ENCODE measurements at places on chromosomes 12 and 14.
A peak's percentile ranks its signal among the peaks of the same experiment; 100 is the strongest.

GRCh38 chr12:40735551-40736230 is 43.5 kb downstream of the CNTN1 start:
- DNase-seq: no peak

DNA sequence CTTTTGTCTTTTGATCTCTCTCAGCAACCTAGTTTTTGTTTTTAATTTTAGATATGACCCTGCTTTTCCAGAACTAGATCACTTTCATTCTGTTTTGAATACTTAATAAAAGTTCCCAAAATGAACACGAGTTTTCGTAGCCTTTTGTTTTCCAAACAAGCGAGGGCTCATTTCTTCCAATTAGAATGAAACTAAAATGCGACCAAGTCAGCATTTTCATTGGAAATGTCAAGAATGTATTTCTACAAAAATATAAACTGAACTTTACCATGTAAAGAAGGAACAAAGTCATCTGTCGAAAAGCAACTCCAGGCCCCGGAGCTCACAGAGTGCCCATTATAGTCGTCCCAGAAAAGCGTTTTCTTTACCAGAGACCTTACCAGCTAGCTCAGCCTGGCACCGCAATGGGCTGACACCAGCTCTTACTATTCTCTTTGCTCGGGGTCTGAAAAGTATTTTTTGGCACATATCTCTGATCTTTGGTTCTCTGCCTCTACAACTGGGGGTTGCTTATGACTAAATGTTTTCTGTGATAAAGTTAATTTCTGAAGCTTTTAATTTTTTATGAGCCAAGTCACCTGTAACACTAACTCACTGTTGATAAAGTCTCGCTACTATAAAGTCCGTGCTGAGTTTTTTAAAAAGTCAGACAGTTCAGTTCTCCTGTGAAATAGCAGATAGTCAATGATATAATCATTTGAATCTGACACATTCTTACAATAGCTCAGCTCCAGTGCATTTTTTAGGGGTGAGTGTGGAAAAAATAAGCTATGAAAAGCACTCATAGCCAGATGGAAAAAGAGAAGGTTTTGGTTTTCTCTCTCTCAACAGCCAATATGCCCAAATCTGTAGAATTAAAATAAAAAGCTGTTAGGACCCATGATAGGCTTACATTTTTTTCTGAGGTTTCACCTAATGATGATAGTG is 43.4 kb downstream of the SAMD4A start:
- no peak for DNase-seq

- peak; percentile 45 for DNase-seq
Observed at GRCh38 chr12:93979189-93979588, 169.2 kb upstream of the PLXNC1 start.

DNA sequence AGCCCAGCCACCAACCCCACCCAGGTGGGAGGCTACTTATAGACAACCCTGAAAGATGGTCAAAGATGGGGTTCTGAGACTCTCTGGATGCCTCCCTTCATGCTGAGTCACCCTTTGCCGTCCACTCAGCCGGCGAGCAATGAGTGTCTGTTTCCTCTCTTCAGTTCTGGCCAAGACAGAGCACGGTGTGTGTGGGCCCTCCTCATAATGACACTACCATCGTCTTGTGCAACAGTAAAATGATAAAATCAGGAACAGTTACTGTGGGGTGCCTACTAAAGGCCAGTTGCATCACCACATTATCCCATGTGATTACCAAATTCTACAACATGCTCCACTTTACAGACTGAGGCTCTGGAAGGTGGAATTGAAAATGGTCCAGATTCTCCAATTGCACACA is 7.0 kb upstream of the BDKRB1 start:
- no peak for DNase-seq

- peak; percentile 62 for DNase-seq
Observed at GRCh38 chr12:45725631-45726602, 3.6 kb upstream of the ARID2 start.

- DNase-seq: no peak
Observed at GRCh38 chr12:23771240-23771949, 178.1 kb downstream of the SOX5 start.

GRCh38 chr12:130212384-130212989 is 50.2 kb downstream of the FZD10 start:
- no peak for DNase-seq

DNA sequence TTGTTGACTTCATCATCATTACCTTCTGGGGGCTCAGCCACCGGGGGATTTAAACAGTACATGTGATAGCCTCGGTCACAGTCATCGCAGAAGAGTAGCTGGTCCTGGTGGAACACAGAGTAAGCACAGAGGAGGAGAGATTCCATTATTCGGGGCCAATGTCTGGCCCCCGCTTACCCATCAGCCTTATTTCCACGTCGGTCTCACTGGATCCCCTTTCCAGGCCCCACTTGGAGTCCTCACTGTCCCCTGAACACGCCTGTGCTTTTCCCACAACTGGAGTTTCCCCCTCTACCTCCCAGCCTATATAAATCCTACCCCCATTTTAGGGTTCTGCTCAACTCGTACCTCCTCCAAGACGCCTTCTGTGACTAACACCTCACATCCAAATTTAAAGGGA is 274.0 kb downstream of the DPF3 start:
- DNase-seq: no peak

DNA sequence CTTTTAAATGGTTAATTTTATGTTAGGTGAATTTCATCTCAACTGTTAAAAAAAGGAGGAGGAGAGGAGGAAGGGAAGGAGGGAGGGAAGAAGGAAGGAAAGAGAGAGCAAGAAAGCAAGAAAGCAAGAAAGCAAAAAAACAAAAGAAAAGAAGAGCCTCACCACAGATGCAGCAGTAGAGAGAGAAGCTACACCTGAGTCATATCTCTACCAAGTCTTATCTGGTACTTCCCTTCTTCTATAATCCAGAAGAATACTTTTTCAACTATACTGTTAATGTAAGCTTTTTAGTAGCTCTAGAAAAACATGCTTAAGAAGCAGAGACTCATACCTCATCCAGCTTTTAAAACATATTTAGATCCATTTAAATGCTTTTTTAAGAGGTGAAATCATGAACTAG is 5.6 kb upstream of the IL26 start:
- DNase-seq: no peak

All from MM.1S (cell line).